ENCODE measurements at places on chromosomes 3 and 15.

DNA sequence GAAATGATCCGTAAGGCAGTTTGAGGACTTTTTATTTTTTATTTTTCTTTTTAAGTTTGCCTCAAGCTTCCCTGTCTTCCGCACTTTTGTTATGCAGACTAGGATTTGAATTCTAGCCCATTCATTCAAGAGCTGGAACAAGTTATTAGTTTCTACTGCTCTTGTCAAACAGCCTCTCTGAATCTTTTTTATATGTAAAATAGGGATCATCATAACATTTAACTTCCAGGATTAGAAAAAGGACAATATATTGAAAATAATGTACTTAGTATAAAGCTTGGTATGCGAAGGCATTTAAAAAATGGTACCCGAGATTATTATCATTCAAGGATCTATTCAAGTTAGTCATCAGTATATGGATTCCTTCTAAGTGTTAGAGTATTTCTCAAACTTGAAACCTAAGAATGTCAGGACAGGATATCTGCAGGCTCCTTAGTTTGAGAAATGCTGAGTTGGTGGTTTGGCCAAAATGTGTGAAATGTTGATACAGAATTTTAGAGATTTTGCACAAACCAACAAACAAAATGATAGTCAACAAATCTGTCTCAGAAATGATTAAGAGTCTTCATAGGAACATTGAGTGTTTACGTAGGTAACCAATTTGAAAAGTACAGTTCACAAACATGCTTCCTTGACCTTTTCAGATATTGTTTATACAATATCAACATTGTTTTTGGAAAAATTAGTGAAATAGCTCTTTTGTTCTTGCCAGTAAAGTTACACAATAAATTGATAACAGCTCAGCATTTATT is 40.5 kb upstream of the IGSF10 start:
- DNase-seq: no peak

DNA sequence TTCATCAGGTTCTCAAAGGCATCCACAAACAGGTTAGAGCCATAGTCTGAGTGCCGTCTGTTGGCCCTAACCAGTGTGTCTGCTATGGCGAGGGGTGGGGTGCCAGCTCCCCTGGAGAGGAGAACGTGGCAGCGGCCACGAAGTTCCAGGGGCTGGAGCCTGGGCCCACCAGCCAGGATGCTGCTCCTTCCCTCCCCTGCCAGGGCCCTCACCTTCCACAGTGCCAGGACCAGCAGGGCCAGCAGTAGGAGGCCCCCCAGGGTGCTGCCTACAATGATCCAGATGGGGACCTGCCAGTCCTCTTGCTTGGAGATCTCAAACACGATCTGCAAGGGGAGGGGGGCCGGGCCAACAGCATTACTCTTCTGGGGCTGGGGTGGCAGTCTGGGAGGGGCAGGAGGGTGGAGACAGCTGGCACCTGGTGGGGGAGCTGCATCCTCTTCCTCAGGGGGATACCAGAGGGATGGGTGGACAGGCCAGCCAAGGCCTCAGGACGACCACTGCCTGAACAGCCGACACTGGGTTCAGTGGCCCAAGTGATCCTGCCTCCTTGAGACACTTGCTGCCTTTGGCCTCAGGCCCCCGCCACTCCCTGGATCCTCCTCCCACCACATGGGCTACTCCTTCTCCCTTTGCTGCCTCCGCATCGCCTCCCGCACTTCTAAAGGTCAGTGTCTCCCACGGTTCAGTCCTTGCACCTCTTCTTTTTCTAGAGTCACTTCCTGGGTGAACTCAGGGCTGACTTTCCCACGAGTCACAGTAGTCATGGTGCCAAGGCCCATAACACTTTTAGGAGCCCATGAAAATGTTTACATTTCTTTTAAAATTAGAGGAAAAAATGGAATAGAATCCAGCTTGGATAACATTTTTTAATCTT is 26.3 kb downstream of the FEM1B start:
- no peak for DNase-seq

GRCh38 chr15:88644741-88645140 is 5.9 kb downstream of the ISG20 start:
- DNase-seq: no peak

GRCh38 chr3:23496165-23496564 is 293.0 kb downstream of the UBE2E2 start:
- no peak for DNase-seq

- no peak for DNase-seq
Measured at GRCh38 chr15:54841701-54842305, 354.9 kb downstream of the RSL24D1 start.

GRCh38 chr15:91852741-91853510 is 582 bp upstream of the SLCO3A1 start:
- DNase-seq: peak; percentile 51

- DNase-seq: no peak
Measured at GRCh38 chr15:59976480-59977271, 27.4 kb upstream of the FOXB1 start.

- no peak for DNase-seq
Measured at GRCh38 chr3:69821133-69821532, 81.9 kb downstream of the MITF start.

GRCh38 chr15:74500401-74500800 is 39.4 kb upstream of the UBL7 start:
- DNase-seq: no peak

DNA sequence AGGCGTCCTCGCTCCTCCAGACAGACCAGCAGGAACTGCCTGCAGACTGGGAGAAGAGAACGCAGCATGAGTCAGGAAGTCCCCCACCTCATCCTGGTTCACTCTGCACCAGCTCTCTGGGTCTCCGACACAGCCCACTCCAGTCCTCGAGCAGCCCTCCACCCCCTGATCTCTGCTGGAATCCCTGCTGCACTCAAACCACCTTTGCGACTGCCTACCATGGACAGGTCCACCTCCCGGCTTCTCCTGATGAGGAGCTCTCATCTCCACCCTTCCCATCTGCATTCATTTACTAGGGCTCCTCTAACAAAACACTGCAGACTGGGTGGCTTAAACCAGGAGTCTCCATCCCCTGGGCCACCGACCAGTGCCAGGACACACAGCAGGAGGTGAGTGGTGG is 202.3 kb upstream of the IGF1R start:
- no peak for DNase-seq

- DNase-seq: peak; percentile 25
Measured at GRCh38 chr15:75843678-75844581, 683 bp downstream of the UBE2Q2 start.

GRCh38 chr3:58683466-58683865 is 16.9 kb upstream of the FAM3D start:
- no peak for DNase-seq

- DNase-seq: no peak
Measured at GRCh38 chr3:101319531-101319930, 844 bp downstream of the IMPG2 start.

DNA sequence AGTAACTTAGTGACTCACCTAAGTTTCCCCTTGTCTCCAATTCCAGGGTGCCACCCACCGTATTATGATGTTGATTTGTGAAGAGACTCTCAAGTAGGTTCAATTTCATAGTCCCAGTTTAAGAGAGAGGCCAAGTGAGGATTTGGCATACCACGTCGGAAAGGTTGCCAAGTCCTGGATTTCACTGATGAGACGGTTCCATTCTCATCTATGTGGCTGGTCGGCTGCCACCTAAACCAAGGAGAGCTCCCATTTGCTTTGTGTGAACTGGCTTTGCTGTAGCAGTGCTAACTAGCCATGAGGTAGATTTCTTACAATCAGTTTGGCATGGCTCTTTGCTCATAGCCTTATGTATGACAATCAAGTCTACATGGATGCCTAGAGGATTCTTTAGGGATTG is 653.6 kb downstream of the NLGN1 start:
- no peak for DNase-seq

DNA sequence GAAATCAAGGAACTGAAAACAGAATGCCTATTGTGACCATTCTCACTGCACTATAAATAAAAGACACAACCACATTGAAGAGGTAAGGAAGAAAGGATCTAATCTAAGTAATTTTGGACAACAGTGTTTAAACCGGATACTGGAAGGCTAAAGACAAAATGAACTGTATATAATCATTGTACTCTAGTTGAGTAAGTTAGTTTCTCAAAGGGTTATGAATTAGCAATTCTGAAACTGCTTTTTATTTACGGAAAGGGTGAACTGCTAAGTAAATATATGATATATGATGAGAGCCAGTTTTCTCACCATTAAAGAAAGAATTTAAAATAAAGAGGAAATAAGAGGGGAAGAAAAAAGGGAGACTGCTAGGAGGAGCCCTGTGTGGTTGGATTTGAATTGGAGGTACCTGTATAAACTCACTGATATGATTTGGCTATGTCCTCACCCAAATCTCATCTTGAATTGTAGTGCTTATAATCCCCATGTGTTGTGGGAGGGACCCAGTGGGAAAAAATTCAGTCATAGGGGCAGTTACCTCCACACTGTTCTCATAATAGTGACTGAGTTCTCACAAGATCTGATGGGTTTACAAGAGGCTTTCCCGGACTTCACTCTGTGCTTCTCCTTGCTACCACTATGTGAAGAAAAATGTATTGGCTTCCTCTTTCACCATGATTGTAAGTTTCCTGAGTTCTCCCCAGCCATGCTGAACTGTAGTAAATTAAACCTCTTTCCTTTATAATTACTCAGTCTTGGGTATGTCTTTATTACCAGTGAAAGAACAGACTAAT is 607.7 kb downstream of the PYDC2 start:
- no peak for DNase-seq

DNA sequence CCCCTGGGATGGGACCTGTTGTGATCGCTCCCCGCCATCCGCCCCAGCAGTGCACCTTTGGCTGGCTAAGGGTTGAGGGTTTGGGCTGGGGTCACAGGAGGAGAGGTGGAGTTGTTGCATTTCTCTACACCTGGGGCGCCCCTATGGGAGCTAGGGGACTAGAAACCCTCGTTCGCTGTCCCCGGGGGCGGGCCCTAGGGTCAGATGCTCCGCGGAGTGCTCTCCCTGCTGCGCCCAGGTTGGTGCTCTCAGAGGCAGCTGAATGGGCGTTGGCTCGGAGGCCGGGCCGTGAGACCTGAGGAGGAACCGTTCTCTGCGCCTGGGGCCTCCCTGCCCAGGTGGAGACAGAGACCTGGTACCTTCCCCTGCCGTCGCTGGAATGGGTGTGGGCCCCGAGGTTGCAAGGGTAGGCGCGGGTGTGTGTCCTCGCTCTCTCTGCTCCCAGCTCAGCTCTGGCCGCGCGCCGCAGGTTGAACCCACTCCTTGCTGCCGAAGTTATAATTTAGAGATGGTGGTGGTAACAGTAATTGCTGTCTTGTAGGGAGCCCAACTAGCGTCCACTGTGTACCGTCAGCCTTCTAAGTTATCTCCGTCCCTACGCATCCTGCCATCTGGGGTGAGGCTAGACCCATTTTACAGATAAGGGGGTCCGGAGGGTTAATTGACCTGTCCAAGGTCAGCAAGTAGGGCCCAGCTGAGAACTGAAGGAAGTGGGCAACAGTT is 965 bp downstream of the FLNB start:
- DNase-seq: no peak

All from kidney capillary endothelial cell (primary cell).